Body of pancreas (tissue), 4 donors: ENCODE measurements at places on chromosomes 2 and 18. TPM values are rescaled to one million over a fixed set of nuclear protein-coding genes. Genes with fewer than 3 reads are reported as not detected.

DNA sequence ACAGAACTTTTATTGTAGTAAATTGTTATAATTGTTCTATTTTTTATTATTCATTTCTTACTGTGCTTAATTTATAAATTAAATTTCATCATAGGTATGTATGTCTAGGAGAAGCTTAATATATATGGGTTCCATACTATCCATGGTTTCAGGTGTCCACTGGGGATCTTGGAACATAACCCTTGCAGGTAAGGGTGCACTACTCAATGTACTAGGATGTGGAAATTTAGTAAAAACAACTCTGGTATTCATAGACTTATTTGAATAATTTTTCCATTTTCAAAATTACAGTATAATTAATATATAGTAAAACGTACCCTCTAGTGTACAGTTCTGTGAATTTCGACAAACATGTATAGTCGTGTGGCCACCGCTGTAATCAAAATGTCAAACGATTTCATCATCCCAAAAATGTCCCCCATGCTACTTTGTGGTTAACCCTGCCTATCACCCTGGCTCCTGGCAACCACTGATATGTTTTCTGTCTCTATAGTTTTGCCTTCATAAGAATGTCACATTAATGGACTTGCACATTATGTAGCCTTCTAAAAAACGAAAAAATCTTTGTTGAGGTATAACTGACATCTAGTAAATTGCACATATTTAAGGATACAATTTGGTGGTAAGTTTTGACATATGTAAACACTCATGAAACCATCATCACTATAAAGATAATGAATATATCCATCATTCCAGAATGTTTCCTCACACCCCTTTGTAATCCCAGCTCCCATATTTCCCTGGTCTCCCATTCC is 45.7 kb downstream of the ARL5A start:
- H3K4me1 ChIP-seq, result no peaks in the 10 kb centered on the region
- H3K36me3 ChIP-seq, result peaks cover 5% of the 10 kb centered on the region
- no peak for DNase-seq
- H3K27ac ChIP-seq, result no peak overlapping the region

DNA sequence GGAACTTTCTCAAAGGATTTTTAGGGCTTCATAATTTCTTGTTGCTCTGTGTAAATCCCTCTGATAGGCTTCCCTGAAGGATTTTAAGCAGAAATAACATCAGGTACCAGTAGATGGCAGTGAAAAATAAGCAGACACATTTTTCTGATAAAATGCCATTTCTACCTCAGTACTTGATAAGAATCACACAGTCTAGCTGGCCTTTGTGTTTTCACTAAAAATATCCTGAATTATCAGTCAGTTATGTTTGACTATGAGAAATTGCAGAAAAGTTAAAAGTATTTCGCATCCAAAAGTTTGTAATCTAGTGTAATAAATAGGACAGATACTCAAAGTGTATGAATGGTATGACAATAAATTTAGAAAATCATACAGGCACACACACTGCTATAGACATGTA is 68.7 kb downstream of the DNAJC10 start:
- no peak overlapping the region for H3K4me3 ChIP-seq
- no peak overlapping the region for H3K27ac ChIP-seq
- H3K4me1 ChIP-seq, result no peaks in the 10 kb centered on the region
- H3K36me3 ChIP-seq, result no peaks in the 10 kb centered on the region

DNA sequence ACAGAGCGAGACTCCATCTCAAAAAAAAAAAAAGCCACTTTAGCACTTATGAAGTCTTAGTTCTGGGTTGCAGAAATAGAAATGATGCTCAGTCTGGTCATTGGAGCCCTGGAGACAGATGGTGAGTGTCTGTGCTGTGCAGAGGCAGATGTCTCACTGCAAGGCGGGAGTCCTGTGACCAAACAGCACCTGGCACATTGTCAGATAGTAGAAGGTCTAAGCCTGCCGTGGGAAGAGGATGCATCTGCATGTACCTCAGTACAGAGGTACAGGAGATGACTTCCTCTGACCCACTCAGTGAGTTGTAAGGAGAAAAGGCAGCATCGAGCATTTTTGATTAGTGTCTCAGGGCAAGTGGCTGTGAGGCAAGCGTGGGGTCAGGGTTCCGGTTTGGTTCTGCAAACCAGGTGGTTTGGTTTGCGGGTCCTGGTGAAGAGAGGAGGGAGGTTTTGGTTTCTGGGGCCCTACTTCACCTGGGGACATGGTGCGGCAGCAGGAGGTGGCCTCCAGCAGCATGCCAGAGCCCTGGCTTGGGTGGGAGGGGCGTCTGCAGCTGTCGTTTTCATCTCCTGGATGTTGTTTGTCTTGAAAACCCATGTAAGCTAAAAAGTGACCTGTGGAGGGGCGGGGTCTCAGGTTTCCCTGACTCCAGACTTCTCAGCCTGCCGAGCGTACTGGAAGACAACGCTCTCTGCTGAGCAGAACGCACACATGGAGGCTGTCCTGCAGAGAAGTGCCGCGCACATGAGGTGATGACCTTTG is 3.8 kb downstream of the RBFA start:
- peaks cover 4% of the 10 kb centered on the region for H3K36me3 ChIP-seq
- no peak overlapping the region for H3K4me3 ChIP-seq
- H3K27ac ChIP-seq, result no peak overlapping the region
- no peaks in the 10 kb centered on the region for H3K27me3 ChIP-seq
- no peak for DNase-seq

DNA sequence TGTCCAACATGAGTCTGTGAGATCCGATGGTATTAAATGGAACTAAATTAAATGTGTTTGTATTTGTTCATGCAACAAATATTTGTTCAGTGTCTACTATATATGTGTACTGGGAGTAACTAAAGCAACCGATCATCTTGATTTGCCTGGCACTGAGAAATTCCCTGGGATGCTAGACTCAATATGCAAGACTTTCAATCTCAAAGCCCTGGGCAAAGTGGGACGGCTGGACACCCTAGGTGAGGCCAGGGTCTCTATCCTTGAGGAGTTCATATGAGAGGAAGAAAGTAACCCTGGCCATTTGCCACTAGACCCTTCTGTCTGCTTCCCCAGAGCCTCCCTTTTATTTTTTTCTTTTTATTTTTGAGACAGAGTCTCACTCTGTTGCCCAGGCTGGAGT is 44.0 kb upstream of the HPCAL1 start:
- no peaks in the 10 kb centered on the region for H3K4me1 ChIP-seq
- H3K4me3 ChIP-seq, result no peak overlapping the region
- no peaks in the 10 kb centered on the region for H3K27me3 ChIP-seq

DNA sequence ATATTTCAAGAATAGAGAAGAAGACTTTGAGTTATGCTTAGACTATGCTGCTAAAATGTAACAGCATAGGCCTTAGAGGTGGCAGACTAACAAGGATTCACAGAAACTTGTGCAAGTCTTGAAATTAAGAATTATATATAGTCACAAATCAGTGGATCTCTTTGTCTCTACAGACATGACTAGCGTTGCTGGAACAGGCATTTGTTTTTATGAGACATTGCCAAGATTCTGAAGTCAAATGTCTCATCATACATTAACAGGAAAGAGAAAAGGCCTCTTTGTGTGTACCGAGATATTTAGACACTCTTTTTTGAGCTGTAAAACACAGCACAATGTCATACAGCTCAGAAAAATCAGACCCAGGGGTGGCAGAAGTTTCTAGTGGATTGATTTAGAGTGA is 207.1 kb downstream of the TMX3 start:
- H3K27ac ChIP-seq, result no peak overlapping the region
- no peaks in the 10 kb centered on the region for H3K27me3 ChIP-seq
- no peaks in the 10 kb centered on the region for H3K36me3 ChIP-seq

DNA sequence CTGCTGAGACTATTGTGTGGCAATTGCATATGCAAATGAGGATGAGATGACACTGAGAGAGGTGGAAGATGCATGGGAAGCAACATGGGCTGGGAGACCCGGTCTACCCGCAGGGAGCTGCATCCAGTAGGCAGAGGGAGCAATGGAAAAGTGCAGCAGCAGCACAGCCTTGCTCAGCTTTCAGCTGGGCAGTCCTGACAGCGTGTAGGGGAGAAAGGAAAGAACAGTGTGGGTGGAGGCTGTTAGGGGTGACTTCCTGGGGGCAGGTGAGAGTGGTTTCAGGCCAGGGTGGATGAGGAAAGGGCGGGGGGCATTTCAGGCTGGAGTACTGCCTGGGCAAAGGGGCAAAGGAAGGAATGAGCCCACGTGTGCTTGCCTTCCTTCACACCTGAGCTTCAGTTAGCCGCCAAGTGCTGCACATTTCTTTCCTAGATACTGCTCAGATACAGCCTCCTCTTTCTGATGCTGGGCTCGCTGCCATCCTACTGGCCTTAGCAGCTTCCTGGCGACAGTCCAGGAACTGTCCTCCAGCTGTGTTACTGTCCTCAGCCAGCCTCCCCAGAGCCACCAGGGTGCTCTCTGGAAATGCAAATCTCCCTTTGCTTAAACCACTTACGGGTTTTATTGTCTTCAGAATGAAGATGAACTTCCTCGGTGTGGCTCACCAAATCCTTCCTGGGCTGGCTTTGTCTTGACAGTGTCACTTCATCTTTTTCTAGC is 276.3 kb downstream of the TSN start:
- H3K4me3 ChIP-seq, result no peak overlapping the region
- peak; percentile 18 for DNase-seq
- no peaks in the 10 kb centered on the region for H3K4me1 ChIP-seq
- H3K27me3 ChIP-seq, result no peaks in the 10 kb centered on the region
- no peaks in the 10 kb centered on the region for H3K36me3 ChIP-seq
- H3K27ac ChIP-seq, result no peak overlapping the region

- H3K4me1 ChIP-seq, result no peaks in the 10 kb centered on the region
- no peaks in the 10 kb centered on the region for H3K27me3 ChIP-seq
- no peak for DNase-seq
- H3K27ac ChIP-seq, result no peak overlapping the region
- H3K4me3 ChIP-seq, result no peak overlapping the region
Observed at GRCh38 chr18:78587096-78587495, 392.5 kb upstream of the SALL3 start.

DNA sequence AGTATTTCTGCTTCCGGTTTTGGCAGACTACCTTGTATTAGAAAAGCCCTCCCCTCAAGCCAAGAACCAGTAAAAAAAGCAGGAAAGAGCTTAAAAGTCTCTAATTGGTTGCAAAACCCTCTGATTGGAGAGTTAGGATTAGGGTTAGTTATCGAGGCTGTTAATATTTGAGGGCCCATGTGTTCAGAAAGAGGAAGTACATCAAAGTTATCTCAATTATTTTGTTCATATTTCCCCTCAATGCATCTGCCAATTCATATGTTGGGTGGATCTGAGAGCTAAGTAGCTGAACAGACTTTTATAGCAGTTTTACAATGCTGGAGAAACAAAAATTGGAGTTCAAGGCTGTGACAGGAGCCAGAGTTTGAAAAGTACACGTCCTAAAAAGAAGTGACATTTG is 43.1 kb upstream of the KLHL14 start:
- no peak overlapping the region for H3K27ac ChIP-seq
- H3K4me1 ChIP-seq, result no peaks in the 10 kb centered on the region
- no peak overlapping the region for H3K4me3 ChIP-seq
- DNase-seq, result no peak

GRCh38 chr2:137973280-137973679 is 9.0 kb downstream of the HNMT start:
- peak overlapping the region; percentile 6 for H3K27ac ChIP-seq
- peaks cover 70% of the 10 kb centered on the region for H3K4me1 ChIP-seq
- no peaks in the 10 kb centered on the region for H3K36me3 ChIP-seq
- no peak for DNase-seq
- H3K27me3 ChIP-seq, result no peaks in the 10 kb centered on the region

- H3K27ac ChIP-seq, result no peak overlapping the region
- H3K4me1 ChIP-seq, result peaks cover 21% of the 10 kb centered on the region
- no peaks in the 10 kb centered on the region for H3K36me3 ChIP-seq
- no peaks in the 10 kb centered on the region for H3K27me3 ChIP-seq
- H3K4me3 ChIP-seq, result no peak overlapping the region
Observed at GRCh38 chr18:2903006-2903405, 56.2 kb downstream of the EMILIN2 start.

- H3K36me3 ChIP-seq, result no peaks in the 10 kb centered on the region
- H3K27ac ChIP-seq, result no peak overlapping the region
- no peak overlapping the region for H3K4me3 ChIP-seq
- H3K27me3 ChIP-seq, result no peaks in the 10 kb centered on the region
- H3K4me1 ChIP-seq, result no peaks in the 10 kb centered on the region
Observed at GRCh38 chr2:56714400-56714799, 530.6 kb downstream of the CCDC85A start.

Gene MOCOS
- total RNA-seq, result 1.3 TPM

Gene C2orf80
- not detected for total RNA-seq

Gene UGT1A6
- total RNA-seq, result 0.33 TPM

Gene ANTXR1
- total RNA-seq, result 9.3 TPM

Gene SCN3A
- total RNA-seq, result 0.52 TPM

Gene HOXD10
- not detected for total RNA-seq
